Spleen (tissue), 13 donors: ENCODE measurements at places on chromosomes 6 and 20.
A peak's percentile ranks its signal among the peaks of the same experiment; 100 is the strongest.

- DNase-seq, result no peak
Measured at GRCh38 chr20:10629946-10630650, 43.7 kb downstream of the JAG1 start.

DNA sequence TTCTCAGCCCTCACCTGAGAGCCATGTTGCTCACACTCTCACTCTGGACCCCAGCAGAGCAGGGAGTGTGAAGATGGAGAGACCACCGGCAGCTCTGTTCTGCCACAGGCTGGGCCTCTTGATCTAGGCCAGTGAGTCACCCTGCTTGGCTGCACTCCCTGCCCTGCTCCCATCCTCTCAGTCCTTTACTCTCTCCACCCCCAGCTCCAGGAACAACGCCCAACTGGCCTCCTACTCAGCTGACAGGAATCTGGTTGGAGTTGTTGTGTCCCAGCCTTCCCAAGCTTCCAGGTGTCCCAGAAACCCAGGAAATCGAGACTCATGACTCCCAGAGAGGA, at the start of gene PSORS1C1:
Gene PSORS1C1, plus strand, starts transcription at position 260 of the 338 bp plus-strand sequence. CDS start 14,833 bp downstream, outside the sequence.
- peak; percentile 63 for DNase-seq

DNA sequence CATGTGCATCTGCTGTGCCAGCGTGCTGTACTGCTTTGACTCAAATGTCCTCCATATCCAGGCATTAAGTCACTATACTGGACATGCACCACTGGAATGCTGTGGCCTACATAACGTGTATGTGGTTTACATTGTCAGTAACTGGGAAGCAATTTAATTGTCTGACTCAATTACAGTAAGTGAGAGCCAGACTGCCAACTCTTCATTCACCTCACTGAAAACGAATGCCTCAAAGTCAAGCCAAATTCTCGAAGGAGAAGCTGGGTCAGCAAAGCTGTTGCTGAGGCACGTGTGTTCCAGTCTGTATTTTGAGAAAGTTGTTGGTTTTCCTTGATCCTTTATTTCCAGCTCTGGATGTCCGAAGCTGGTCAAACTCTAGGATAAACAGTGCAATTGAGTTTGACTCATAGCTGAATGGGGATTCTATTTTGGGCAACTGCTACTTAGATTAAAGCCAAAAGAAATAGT, 534.3 kb downstream of the COL12A1 start:
- no peak for DNase-seq

DNA sequence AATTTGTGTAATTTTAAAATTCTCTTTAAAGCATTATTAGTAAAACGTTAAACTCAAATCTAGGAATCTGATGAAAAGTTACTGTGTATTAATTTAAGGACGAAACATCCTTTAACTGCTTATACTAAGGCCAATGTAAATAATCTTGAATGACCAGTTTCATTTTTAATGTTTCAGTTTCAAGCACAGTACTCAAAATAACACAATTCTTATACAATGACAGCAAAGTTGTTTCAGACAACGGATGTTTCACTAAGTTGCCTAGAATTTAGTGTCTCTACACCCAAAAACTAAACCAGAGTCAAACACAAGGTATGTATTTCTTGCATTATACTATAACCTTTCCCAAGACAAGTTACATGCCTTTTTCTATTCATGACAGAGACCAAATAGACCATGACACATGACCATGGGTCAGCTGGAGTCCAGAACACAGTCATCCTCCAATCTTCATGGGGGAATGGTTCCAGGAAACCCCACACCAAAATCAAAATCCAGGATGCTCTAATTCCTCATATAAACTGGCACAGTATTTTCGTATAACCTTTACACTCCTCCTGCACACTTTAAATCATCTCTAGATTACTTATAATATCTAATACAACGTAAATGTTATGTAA, 7.7 kb downstream of the PHIP start:
- DNase-seq, result no peak

- no peak for DNase-seq
Measured at GRCh38 chr20:49602345-49603208, 34.6 kb upstream of the PTGIS start.

- no peak for DNase-seq
Measured at GRCh38 chr6:33880104-33880678, 76.4 kb upstream of the MLN start.

DNA sequence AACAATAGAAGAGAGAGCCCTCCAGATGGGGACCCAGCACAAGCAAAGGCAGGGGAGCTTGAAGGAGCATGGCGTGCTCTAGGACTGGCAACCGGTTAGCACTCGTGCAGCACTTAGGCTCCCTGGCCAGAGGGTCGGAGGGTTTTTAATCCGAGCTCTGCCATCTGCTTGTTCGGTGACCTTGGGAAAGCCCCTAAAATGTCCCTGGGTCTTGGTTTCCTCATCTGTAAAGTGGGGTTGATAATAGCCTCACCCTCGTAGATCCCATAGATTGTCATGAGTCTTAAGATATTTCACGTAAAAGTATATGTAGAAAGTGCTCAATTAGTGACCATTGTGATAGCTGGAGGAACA, 16.6 kb upstream of the HCK start:
- DNase-seq, result no peak

- DNase-seq, result no peak
Measured at GRCh38 chr6:84182001-84182400, 45.4 kb downstream of the CEP162 start.
